ENCODE measurements at places on chromosomes 7 and 10.
A peak's percentile ranks its signal among the peaks of the same experiment; 100 is the strongest.

GRCh38 chr10:58436071-58436470, 50.9 kb downstream of the TFAM start:
- DNase-seq: peak; percentile 87

- peak; percentile 14 for DNase-seq
These were observed 236.8 kb downstream of the FRMD4A start for GRCh38 chr10:14093730-14094484.

- no peak for DNase-seq
These were observed 20.7 kb downstream of the ANK3 start for GRCh38 chr10:60368875-60369546.

GRCh38 chr7:128938544-128939074, 882 bp downstream of the IRF5 start:
- DNase-seq: peak; percentile 15

DNA sequence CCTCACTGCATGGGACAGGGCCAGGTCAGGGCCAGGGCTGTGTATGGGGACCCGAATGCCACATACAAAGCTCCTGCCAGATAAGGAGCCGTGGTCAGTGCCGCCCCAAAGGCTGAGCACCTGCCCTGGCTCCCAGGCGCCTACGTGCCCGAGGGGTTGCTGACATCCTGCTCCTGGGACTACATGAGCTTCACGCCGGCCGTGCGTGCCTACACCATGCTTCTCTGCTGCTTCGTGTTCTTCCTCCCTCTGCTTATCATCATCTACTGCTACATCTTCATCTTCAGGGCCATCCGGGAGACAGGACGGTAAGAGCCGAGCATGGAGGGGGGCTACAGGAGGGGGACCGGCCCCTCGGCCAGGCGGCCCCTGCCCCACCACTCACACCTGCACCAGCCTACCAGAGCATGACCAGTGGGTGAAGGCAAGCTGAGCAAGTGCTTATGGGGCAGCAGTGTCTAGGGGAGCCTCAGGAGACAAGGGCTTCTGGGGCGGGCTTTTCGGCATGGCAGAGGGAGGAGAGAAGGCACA, 4.9 kb downstream of the OPN4 start:
- DNase-seq: no peak

GRCh38 chr7:43456200-43456599, 126.7 kb upstream of the STK17A start:
- no peak for DNase-seq

- DNase-seq: no peak
These were observed 14.9 kb downstream of the DYDC2 start for GRCh38 chr10:80371467-80371866.

- no peak for DNase-seq
These were observed 82.5 kb upstream of the LRGUK start for GRCh38 chr7:134044682-134045081.

- peak; percentile 32 for DNase-seq
These were observed 45.1 kb upstream of the LYZL1 start for GRCh38 chr10:29243750-29244149.

- DNase-seq: no peak
These were observed 32.1 kb upstream of the PTPN12 start for GRCh38 chr7:77504951-77505350.

GRCh38 chr10:4266416-4267085, 481.5 kb upstream of the KLF6 start:
- no peak for DNase-seq

- no peak for DNase-seq
These were observed 6.8 kb downstream of the LMBR1 start for GRCh38 chr7:156886020-156886795.

GRCh38 chr10:90327611-90328010, 530.2 kb downstream of the HTR7 start:
- no peak for DNase-seq

DNA sequence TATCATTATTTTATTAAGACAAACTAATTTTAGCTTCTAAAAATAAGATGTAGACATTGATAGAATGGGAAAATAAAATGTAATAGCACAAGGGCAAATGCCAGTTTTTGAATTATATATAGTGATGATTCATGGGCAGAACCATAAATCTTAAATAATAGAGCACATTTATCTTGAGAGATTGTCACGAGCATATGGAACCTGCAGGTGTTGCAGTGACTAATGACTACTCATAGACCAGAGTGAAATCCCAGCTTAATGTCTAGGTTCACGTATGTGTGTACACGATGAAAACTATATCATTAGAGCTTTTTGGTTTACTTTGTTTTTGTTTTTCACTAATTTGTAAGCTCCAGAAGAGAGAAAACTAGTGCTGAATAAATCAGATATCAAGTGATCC, 150.2 kb upstream of the CACNA2D1 start:
- no peak for DNase-seq

GRCh38 chr10:19920075-19920726, 104.0 kb downstream of the PLXDC2 start:
- no peak for DNase-seq

DNA sequence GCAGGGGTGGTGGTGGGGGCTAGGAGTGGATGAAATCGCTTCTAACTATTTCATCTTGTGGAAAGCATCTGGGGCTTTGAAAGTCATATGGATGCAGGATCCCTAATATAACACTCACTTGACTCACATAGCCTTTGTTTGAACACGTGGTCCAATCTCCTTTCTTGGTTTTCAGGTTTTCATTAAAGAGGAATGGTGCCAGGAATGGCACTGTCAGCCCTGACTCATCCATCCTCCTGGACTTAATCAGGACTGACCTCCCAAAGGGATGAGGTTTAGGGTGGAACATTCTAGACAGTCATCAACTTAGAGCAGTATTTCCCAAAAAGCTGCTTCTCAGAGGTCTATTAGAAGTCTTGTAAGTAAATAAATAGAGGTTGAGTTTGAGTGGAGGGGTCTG, 162.0 kb upstream of the PLXNA4 start:
- DNase-seq: no peak

- DNase-seq: no peak
These were observed 56.5 kb downstream of the COL13A1 start for GRCh38 chr10:69858201-69858600.

GRCh38 chr7:80774843-80775242, 136.4 kb downstream of the CD36 start:
- DNase-seq: no peak

DNA sequence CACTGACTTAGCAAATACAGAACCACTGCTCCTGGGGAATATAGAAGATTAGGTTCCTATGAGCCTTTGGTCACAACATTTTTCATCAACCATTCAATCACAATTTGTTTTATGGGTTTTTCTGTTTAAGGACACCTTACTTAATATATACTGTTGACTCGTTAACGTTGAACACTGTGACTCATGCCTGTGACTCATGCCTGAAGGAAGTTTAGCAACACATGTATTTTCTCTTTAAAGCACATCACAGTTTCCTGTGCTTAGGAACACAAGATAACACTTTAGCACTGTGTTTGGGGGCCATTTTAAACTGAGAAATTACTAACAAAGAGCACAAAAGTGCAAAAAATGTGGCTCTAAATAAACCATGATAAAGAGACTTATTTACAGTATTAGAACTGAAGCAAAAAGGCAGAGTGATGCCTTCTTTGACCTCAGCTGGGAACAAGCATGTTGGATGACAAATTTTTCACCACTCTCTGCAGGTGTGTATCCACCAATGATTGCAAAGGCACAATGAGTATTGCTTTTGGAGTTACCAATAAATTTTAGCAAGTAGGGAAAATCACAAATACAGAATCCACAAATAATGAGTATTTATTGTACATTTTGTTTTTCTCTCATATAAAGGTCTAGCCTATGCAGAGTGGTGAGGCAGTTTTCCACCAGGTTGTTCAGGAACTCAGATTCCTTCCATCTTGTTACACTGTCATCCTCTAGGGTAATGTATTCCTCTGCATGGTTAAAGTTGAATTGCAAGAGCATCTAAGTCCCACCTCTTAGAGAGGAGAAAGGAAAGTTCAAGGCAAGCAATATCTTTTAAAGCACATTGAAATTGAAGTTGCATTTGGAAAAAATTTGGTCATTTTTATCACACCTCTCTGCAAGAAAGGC, 7.3 kb downstream of the FGFBP3 start:
- peak; percentile 38 for DNase-seq

DNA sequence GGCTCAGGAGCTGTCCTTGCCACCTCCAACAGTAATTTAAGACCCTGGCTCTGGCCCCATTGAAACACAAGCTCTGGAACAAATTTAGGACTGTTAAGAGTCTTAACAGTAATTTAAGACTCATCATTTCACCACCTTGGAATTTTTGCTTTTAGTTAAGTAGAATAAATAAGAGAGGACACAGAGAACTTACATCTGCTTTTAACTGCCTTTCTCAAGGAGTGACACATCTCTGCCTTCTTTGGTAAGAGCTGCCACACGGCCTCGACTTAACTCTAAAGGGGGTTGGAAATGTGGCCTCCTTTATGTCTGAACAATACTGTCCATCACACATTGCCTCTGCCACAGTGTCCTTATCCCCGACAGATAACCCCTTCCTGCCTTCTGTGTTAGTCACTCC, 77.9 kb downstream of the HERPUD2 start:
- DNase-seq: no peak

All from Calu3 (cell line).